ENCODE measurements at places on chromosomes 4 and X.
A peak's percentile ranks its signal among the peaks of the same experiment; 100 is the strongest.

- no peak for DNase-seq
These were observed 231.2 kb upstream of the VEGFC start for GRCh38 chr4:177023951-177024350.

DNA sequence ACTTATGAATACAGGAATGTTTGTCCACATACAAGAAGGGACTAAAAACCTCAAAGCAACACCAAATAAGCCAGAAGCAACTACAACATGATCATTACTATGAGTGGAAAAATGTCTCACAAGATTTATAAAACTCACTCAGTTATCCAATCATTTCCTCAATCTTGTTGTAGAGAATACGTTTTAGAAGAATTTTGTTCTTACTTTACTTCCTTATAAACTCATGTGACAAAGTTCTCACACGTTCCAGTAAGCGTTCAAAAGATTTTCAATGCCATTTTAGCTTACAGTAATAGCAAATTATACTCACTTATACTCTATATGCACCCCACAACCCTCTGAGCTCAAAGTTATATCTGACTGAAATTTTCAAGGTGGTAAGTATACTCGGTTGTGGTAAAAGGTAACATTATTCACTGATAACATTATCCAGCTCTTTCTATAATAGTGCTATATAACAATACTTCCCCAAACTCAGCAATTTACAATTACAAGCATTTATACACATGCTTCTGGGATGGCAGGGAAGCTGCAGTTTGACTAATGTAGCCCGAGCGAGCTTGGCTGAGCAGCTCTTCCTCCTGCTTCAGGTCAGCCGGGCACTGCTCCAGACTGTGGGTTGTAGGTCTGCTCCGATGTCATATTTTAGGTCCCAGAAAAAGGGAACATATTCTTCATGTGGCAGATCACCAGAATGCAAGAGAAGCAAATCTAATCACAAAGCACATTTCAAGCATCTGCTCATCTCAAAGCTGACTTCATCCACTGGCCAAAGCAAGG lies 226.3 kb downstream of the RCHY1 start:
- no peak for DNase-seq

- DNase-seq = no peak
These were observed 198.4 kb upstream of the ACTRT1 start for GRCh38 chrX:128250621-128251020.

DNA sequence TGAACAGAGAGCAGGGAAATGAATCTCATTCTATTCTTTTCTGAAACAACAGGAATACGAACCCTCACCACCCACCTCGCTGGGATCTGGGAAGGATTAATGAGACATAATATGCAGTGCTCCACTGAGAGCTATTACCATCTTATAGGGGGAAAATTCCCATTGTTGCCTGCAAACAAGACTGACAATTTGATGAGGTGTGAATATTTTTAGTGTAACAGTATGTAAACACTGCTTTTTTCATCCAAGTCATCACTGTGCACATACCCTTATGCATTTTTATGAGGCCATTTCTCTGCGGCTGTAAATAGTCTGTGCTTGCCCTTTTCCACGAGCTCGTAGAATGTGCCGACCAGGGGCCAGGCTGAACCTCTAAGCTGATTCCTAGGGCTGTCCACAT lies 285.6 kb upstream of the CPEB2 start:
- DNase-seq = no peak

DNA sequence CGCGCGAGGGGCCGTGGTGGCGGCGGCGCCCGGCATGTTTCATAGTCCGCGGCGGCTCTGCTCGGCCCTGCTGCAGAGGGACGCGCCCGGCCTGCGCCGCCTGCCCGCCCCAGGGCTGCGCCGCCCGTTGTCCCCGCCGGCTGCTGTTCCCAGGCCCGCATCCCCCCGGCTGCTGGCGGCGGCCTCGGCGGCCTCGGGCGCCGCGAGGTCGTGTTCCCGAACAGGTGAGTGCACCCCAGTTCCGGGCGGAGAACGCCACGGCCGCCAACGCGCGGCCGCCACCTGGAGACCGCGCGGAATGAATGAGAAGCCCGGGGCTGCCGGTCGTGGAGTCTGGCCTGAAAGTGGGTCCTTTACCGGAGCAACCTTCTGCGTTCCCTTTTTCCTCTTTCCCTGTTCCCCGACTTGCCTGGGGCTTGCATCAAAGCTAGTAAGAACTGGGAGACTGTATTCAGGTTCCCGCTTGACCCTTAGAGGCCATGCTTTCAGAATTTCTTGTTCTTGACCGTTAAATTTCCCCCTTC lies 429 bp downstream of the NOCT start:
- no peak for DNase-seq

- DNase-seq = no peak
These were observed 75.9 kb downstream of the PAQR3 start for GRCh38 chr4:78863254-78863869.

GRCh38 chrX:1781766-1782165 lies 166.9 kb downstream of the ASMT start:
- no peak for DNase-seq

DNA sequence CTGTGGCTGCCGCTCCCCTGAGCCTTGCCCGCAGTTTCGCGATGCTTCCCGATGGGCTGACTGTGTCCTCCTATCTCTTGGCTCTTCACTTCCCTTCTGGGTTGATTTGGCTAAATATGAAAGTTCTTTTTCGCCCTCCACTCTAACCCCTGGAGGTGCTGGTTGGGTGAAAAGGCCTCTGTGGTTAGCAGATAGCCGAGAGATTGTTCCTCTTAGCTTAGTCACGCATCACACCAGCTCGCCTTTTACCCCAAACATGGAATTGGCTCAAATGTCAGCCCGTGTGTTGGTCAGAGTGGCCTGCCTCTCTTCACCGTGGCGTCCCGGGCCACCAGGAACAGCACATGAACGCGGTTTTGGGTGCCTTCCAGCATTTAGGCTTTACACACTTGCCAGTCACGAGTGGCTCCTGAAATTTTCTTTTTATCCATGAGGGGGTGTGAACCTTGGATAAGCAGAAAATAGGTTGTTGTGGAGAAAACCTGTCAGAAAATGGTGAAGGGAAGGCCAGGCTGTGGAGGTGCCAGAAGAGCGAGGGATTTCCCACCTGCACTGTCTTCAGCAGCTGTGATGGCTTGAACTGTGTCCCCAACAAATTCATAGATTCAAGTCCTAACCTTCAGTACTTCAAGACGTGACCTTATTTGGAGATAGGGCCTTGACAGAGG lies 8.9 kb downstream of the CLCN4 start:
- no peak for DNase-seq

- peak; percentile 22 for DNase-seq
These were observed 14.7 kb upstream of the CT55 start for GRCh38 chrX:135185795-135186443.

- no peak for DNase-seq
These were observed 27.5 kb upstream of the CBR4 start for GRCh38 chr4:169037506-169037905.
